Placental pericyte (primary cell): ENCODE measurements at places on chromosomes 7 and 10. TPM values are rescaled to one million over a fixed set of nuclear protein-coding genes. Genes with fewer than 3 reads are reported as not detected.

HYAL4 gene
- 0.72 and 1.3 TPM in 2 replicates for total RNA-seq

SEMA3D gene
- 1.3 and 1.6 TPM in 2 replicates for total RNA-seq

DNAJB12 gene
- 42.2 and 61.3 TPM in 2 replicates for total RNA-seq

CCL24 gene
- total RNA-seq, result 0.44 TPM in 1 of 2 replicates, not detected in the other

OR9A2 gene
- not detected in 2 replicates for total RNA-seq

GPR37 gene
- total RNA-seq, result 2.6 and 4.6 TPM in 2 replicates

DPYSL4 gene
- total RNA-seq, result 3.9 and 5.7 TPM in 2 replicates

NPC1L1 gene
- under 0.01 TPM in 1 of 2 replicates, not detected in the other for total RNA-seq

BICC1 gene
- 29.8 and 50.1 TPM in 2 replicates for total RNA-seq

KCNIP2 gene
- 0.44 and 0.57 TPM in 2 replicates for total RNA-seq

TSPAN12 gene
- 0.44 and 1.3 TPM in 2 replicates for total RNA-seq

RET gene
- 0.22 and 0.43 TPM in 2 replicates for total RNA-seq

LLCFC1 gene
- not detected in 2 replicates for total RNA-seq

AKR1C8 gene
- total RNA-seq, result not detected in 2 replicates

TEX36 gene
- total RNA-seq, result not detected in 2 replicates

CHST3 gene
- total RNA-seq, result 16.9 and 26.8 TPM in 2 replicates

TUBB8 gene
- total RNA-seq, result not detected in 2 replicates

MAD1L1 gene
- 37.2 and 47.2 TPM in 2 replicates for total RNA-seq

SPDYE1 gene
- total RNA-seq, result not detected in 2 replicates

FEZF1 gene
- total RNA-seq, result not detected in 2 replicates

NODAL gene
- total RNA-seq, result not detected in 2 replicates

GPR22 gene
- total RNA-seq, result under 0.01 TPM in 1 of 2 replicates, not detected in the other

GNAT3 gene
- total RNA-seq, result not detected in 2 replicates

CALCR gene
- under 0.01 and 0.14 TPM in 2 replicates for total RNA-seq

LRMDA gene
- total RNA-seq, result 0.22 and 0.57 TPM in 2 replicates

CYP26C1 gene
- total RNA-seq, result 0.14 TPM in 1 of 2 replicates, not detected in the other
